Urinary bladder (tissue), 4 donors: ENCODE measurements at places on chromosomes 13 and 19.

- DNase-seq = no peak
Observed at GRCh38 chr13:93045836-93046235, 180.8 kb upstream of the GPC6 start.

DNA sequence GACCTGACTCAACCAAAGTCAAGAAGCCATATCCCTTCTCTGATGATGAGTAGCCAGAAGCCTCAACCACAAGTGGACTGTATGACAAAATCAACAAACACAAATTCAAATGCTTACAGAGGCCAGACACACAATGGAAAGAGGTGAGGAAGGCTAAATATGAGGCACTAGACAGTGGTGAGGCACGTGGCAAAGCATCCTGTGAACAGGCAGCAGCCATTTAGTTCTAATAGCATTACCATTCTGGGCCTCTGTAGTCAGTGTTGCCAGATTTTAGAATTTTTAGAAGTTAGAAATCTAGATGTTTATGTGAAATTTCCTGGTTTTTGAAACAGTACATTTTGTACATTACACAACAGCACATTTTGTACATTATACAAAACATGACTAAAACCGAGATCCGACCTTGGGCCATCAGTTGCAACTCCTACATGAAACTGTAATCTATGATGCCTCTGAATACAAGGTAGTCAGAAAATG lies 403.3 kb downstream of the COG6 start:
- DNase-seq = no peak

DNA sequence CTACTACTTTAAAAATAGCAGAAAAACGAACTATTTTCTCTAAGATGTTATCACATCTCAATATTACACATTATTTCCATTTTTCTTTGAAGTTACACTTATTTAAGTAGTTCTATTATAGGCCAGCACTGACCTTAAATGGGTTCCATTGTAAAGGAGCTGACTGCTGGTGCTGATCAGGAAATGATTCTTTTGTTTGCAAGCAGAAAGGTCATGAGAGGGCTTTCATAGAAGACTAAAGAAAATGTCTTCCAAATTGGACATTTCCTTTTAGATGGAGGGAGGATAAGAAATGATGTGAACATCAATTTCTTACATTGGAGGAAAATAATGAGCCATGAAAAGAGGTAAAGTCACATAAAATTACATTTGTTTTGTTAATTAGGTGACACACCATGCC lies 96.2 kb downstream of the SUCLA2 start:
- DNase-seq = no peak

GRCh38 chr13:113028336-113029060 lies 59.5 kb downstream of the MCF2L start:
- DNase-seq = no peak

DNA sequence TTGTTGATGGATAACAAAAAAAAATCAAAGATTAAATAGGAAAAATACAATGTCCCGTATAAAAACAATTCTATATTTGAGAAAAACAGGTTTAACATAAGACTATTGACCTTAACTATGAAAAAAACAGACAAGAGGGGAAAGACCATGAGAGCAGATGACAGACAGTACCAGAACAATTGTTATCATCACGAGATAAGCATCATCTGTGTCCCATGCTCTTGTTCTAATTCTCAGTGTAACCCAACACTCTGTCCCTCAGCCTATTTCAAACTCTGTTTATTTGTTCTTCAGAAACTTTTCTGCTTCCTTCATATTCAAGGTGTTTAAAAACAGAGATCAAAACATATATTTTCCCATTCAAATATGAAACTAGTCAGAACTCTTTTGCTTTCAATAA lies 216.4 kb downstream of the PCDH9 start:
- no peak for DNase-seq

GRCh38 chr13:43730642-43731041 lies 56.1 kb downstream of the ENOX1 start:
- no peak for DNase-seq

DNA sequence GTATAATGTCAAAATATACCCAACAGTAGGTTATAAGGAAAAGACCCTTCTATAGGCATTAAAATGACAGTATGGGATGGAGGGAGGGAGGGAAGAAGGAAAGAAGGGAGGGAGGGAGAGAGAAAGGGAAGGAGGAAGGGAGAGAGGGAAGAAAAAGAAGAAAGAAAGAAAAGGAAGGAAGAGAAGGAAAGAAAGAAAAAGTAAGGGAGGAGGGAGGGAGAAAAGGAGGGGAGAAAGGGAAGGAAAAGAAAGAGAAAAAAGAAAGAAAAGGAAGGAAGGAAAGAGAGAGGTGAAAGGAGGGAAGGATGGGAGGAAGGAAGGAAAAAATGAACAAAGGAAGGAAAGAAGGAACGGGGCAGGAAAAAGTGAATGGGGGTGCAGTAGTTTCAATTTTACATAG lies 35.3 kb upstream of the CACNA1A start:
- no peak for DNase-seq

DNA sequence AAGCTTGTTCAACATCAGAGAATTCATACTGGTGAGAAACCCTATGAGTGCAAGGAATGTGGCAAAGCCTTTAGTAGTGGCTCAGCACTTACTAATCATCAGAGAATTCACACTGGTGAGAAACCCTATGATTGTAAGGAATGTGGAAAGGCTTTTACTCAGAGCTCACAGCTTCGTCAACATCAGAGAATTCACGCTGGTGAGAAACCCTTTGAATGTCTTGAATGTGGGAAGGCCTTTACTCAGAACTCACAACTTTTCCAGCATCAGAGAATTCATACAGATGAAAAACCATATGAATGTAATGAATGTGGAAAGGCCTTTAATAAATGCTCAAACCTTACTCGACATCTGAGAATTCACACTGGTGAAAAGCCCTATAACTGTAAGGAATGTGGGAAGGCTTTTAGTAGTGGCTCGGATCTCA lies 25.2 kb downstream of the ZNF383 start:
- no peak for DNase-seq

GRCh38 chr19:7112675-7113074 lies 43.2 kb downstream of the ZNF557 start:
- no peak for DNase-seq
